ENCODE measurements at places on chromosomes 12 and 14.

DNA sequence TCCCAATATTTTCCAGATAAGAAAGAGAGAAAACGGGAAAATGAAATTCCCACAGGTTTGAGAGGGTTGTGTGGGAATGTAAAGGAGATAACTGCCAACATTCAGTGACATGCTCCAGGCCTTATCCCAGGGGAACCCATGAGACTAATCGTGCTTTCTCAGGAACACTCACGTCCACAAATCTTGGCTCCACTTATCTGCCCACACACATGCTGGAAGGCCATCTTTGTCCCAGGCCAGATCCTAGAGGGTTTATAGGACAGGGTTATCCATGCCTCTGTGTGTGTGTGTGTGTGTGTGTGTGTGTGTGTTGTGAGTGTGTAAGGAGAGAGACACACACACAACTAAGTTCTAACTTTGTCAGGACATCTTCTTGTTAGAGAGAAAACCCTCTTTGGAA, 182.2 kb upstream of the E2F7 start:
- no peak for DNase-seq

- DNase-seq: no peak
Measured at GRCh38 chr14:92677087-92677668, 71.2 kb downstream of the LGMN start.

GRCh38 chr14:88422919-88423650, 37.6 kb downstream of the SPATA7 start:
- DNase-seq: no peak

GRCh38 chr12:2259369-2259768, 206.6 kb downstream of the CACNA1C start:
- no peak for DNase-seq

- DNase-seq: no peak
Measured at GRCh38 chr12:88923631-88924030, 343.4 kb upstream of the KITLG start.

DNA sequence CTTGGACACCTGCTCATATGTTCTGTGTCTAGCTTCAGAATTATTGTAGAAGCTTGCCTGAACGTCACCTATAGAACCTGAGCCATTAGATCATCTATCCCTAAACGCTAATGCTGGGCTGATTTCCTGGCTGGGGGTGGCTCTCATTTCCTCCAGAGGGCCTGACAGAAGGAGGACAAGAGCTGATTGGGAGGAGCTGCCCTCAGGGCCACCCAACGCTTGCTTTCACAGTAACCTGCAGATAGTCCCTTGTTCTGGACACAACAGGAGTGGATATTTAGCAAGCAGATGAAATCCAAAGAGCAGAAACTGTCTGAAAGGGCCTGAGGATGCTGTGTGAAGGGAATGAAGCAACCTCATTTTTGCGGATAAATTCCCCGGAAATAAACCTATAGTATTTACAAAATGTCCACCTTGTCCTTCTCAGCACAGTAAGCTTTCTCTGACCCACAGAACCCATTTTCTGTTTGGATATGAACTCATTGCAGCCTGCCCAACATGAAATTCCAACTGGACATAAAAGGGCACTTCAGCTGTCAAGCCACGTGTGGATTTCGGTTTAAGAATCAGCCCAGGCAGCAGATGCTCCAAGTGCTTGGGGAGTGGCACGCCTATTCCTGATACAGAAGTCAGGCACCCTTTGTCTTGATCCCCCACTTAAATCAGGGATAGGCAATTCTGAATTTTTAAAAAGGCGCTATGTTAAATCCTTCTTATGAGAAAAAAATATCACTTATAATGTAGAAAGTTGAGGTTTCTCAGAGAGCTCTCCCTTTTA, 32.8 kb upstream of the TUBA1C start:
- no peak for DNase-seq

- no peak for DNase-seq
Measured at GRCh38 chr12:49044660-49045059, 15.9 kb downstream of the KMT2D start.

- DNase-seq: no peak
Measured at GRCh38 chr12:4190366-4191063, 83.0 kb upstream of the CCND2 start.

DNA sequence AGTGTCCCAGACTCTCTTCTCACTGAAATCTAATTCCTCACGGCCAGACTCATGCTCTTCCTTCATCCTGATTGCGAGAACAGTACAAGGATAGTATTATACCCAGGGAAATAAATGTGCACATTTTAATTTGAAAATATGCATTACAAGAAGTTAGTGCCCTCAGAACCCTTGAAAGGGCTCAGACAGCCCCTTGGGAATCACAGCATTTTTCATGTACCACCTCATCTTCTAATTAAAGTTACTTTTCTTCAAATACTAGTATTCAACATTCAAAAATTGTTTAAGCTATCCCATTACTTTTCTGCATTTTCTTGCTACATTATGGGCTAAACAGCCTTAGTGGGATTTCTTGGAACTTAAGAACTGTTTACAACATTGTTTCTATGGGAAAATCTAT, 1.7 kb upstream of the APPL2 start:
- no peak for DNase-seq

DNA sequence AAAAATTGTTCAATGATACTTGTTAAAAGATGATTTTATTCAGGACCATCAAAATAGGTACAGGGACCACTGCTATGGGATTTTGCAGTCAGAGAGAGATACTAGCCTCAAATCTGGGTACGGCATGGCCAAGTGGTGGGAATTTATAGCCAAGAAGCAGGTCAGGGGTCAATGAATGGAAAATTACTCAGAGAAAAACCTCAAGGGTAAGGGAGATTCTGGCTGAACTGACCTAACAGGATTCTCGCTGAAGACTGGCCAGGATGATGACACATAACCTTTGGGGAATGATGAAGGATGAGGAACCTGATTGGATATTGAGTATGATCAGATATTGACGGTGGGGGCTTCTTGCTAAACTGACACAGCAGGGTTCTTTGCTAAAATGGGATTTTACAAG, 32.7 kb downstream of the DEPDC4 start:
- no peak for DNase-seq

DNA sequence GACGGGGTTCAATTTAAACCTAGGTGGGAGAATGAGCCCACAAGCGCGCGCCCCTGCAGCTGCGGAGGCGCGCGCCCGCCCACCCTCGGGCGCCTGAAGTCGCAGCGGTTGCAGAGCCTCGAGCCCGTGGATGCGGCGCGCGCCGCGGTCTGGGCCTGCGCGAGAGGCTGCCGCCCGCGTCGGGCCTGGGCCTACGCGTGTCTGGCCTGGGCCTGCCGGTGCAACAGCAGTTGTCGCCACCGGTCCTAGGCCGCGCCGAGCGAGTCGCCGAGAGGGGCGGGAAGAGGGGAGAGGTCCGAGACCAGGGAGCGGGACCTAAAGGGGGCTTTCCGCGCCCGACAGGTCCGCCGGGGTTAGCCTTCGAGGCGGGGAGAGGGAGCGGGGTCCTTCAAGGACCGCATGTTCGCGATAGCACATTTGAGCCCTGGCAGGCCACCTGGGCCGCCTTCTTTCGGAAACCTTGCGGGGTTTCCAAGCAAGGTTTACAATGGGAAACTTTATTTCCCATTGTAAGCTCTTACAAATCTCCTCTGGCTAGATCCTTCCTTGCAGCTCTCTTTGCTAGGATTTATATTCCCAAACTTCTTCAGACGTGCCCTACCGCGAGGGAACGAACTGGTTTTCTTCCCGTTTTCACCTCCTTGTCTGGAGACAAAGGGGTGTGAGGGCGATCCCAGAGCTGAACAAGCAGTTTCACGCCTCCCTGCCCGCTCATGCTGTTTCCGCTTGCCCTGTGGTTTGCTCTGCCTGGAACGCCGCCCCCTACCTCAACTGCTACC, 6.8 kb downstream of the SIX6 start:
- no peak for DNase-seq

DNA sequence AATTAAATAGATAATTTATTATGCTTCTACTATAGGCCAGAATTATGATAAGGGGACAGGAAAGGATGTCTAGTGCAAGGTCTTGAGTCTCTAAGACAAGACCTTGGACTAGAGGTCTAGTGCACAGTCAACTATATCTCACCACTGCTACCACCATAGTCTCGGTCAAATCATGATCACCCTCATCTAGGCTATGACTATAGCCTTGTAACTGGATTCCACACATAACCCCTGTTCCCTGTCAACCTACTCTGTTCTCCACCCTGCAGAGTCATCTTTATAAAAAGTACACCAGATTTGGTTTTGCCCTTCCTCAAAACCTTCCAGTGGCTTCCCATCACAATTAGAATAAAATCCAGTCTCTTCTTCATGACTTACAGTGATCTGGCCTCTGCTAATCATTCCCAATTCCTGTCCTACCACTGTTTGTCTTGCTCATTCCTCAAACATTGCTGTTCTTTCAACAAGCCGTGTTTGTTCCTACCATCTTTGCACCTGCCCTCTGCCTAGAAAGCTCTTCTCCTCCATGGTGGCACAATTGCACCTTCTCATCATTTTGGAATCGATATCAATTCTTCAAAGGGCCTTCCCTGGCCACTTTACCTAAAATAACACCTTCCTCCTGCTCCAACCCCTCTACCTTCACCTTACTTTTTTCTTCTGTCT, 169.4 kb downstream of the FOXN3 start:
- DNase-seq: no peak

DNA sequence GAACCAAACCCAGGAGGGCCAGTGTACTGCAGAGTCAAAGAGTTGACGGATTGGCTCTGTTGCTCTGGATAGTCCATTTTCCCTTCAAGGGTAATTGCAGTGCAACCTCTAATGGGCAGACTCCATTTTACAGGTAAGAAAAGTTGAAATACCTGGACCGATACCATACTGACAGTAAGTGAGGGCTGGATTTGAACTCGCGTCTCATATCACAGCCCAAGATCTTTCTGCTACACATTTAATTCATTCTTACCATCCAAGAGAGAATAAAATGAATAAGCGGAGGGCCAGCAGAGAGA, 356 bp upstream of the ZC3H14 start:
- no peak for DNase-seq

- no peak for DNase-seq
Measured at GRCh38 chr14:104799244-104800014, 1.5 kb upstream of the ZBTB42 start.

DNA sequence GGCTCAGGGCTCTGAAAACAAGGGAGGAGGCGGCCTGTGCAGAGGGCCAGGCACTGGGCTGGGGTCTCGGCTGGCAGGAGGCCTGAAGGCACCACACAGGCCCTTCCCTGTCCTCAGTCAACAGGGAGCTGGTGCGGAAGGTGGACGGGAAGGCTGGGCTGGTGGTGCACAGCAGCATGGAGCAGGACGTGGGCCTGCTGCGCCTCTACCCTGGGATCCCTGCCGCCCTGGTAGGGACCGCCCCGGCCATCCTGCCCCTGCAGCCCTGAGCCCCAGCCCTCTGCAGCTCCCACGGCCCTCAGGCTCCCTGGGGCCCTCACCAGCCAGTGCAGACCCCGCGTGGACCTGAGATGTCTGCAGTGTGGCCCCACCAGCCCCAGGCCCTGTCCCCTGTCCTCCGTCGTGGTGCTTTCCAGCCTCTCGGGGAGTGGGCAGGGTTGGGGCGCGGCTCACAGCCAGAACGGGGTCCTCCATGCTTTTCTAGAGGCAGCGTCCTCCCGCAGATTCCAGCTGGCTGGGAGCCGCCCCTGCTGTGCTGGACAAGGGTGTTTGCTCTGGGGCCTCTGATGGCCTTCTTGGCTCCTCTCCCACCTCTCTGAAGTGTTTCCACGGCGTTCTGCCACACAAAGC, 18.1 kb downstream of the ASPG start:
- DNase-seq: no peak

- DNase-seq: no peak
Measured at GRCh38 chr14:66378712-66379505, 107.3 kb upstream of the CCDC196 start.
